ENCODE measurements at places on chromosomes 5 and 9.

GRCh38 chr9:99119976-99120655 lies 15.2 kb downstream of the TGFBR1 start:
- no peak for DNase-seq

DNA sequence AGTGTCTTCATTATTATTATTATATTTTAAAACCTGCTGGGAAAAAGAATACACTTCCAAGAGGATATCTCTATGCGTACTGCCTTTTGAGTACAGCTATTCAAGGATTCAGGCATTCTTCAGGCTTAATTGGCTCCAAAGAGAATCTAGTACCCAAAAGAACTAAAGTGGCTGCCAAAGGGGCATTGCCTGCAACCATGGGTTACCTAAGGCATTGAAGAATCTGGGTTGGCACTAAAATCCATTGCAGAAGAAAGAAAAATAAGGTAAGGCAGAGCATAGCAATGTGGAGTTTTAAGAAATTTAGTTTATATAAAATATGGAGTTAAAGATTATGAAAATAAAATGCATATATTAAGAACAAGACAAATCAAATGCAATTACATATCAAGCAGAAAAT lies 223.5 kb downstream of the TMEM161B start:
- no peak for DNase-seq

GRCh38 chr5:124007675-124008398 lies 495.9 kb downstream of the CSNK1G3 start:
- DNase-seq = no peak

GRCh38 chr5:76601470-76601869 lies 21.7 kb downstream of the F2RL2 start:
- no peak for DNase-seq

GRCh38 chr9:14236591-14236990 lies 77.3 kb downstream of the NFIB start:
- no peak for DNase-seq

Data from vagina (tissue), 2 donors.